ENCODE measurements at places on chromosomes 11 and 22.

GRCh38 chr22:37848587-37849088 lies 581 bp upstream of the EIF3L start:
- DNase-seq: no peak

GRCh38 chr11:17421781-17422180 lies 33.3 kb upstream of the KCNJ11 start:
- no peak for DNase-seq

- no peak for DNase-seq
These were observed 1158.9 kb downstream of the DLG2 start for GRCh38 chr11:84468235-84468634.

GRCh38 chr11:120079750-120080610 lies 57.9 kb downstream of the TRIM29 start:
- DNase-seq: no peak

DNA sequence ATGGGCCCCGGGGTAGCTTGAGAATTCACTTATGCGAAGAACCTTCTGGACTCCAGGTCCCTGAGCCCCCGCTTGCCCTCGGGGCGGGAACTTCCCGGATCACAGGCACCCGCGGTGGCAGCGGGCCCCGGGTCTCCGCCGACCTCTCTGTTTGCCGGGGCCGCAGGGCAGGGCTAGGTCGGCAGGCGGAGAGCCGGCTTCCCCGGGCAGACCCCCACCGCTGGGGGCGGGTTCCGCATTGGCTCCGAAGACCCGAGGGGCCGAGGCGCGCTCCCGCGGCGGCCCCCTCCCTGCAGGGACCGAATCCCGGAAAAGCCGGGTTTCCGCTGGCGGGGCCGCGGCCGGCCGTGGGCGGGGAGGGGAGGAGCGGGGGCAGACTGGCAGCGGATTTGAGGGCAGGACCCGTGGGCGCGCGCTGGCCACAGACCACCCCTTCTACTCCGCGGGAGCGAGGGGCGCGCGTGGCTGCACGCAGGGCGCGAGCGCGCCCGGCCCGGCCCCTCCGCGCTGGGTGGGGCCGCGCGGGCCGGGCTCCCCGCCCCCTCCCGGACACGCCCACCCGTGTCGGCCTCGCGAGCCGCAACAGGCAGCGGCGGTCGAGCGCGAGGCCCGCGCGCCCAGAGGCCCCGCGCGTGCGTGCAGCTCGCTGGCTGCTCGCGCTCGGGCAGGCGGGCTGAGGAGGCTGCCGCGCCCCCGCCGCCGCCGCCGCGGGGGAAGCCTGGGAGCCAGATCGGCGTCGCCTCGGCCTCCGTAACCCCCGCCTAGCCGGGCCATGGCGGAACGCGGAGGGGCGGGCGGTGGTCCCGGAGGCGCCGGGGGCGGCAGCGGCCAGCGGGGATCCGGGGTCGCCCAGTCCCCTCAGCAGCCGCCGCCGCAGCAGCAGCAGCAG lies at the start of gene PACS1:
PACS1 (plus strand) TSS at position 558 of the 889 bp plus-strand sequence; CDS start at position 773, 215 bp downstream.
- peak; percentile 70 for DNase-seq

DNA sequence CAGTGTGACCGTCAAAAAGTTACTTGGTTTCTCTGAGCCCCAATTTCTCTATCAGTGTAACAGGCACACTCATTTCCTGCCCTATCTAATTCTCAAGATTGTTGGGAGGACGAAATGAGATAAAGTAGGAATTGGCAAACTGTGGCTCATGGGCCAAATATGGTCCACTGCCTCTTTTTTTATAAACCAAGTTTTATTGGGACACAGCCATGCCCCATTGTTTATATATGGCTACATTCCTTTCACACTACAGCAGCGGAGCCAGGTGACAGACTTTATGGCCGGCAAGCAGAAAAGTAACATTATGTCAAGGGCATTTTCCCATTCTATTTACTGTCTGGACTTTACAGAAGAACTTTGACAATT lies 116.7 kb upstream of the TIMP3 start:
- DNase-seq: no peak

DNA sequence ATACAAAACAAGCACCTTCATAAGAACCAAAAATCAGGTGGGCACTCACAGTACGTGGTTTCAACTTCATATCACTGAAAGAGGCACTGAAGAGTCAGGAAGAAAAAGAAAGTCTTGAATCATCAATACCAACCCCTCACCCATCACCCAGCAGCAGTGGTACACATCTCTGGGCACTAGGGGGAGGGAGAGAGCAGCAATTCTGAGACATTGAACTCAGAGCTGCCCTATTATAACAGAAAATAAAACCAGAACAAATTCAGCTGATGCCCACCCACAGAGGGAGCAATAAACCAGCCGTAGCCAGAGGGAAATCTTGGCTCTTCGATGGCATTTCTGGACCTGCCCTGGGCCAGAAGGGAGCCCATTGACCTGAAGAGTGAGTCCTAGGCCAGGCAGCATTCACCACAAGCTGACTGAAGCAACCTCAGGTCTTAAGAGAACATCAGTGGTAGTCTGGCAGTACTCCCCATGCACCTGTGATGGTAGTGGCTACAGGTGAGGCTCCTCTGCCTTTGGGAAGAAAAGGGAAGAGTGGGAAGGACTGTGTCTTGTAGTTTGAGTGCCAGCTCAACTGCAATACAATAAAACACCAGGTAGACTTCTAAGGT lies 42.2 kb upstream of the FAM181B start:
- no peak for DNase-seq
